ENCODE measurements at places on chromosomes 11 and 22.
A peak's percentile ranks its signal among the peaks of the same experiment; 100 is the strongest.

GRCh38 chr11:494761-495536 is 12.1 kb downstream of the RNH1 start:
- no peak for DNase-seq

GRCh38 chr22:40817737-40818136 is 1.4 kb downstream of the SLC25A17 start:
- no peak for DNase-seq

DNA sequence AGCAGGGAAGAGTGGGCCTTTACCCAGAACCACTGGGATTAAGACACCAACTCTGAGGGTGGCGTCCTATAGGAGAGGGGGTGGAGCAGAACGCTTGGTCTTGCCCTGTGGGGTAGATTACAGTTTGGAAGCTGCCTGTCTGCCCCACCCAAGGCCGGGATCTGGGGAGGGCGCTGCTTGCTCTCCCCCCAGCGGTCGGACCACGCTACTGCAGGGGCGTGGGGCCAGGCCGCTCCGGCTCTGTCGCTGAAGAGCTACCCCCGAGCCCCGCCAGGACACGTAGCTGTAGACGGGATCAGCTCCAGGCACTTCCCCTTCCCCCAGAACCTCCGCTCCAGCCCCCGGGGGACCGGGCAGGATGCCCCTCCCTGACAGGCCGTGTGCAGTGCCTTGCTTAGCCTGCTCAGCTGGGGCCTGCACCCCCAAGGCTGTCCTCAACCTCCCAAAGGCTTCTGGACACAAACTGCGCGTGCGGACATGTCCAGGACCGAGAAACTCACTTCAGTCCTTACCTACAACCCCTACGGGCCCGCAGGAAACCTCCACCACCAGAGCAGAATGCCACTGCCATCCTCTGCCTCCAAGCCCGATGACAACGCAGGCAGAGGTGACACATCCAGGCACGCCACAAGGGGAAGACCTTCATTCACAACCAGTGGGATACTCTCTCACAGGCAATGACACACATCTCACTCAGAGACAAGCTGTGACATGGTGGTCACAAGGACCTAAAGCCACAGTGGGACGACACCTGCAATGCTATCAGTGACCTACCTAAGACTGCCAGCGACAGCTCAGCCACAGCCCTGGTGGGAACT is 3.6 kb downstream of the AHNAK start:
- peak; percentile 47 for DNase-seq

DNA sequence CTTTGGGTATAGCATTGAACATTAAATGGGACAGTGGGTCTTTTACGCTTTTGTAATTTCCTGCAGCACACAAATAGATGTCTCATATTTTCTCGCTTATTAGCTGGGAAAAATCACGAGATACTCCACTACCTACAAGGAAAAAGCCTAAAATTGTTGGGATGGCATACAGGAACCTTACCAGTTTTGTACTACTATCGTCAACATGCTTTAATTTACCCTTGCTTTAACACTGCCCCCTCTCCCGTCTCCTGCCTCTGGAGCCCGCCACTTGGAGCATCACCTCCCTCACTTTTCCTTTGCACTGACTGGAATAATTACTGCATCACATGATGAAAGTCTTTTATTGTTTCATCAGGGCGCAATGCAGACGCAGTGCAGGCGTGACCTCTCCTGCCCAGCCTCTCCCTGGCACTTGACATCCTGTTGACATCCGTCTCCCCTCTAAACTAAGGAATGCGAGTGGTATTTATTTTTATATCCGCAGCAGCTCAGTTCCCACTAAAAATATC is 1.0 kb upstream of the FNBP4 start:
- no peak for DNase-seq

DNA sequence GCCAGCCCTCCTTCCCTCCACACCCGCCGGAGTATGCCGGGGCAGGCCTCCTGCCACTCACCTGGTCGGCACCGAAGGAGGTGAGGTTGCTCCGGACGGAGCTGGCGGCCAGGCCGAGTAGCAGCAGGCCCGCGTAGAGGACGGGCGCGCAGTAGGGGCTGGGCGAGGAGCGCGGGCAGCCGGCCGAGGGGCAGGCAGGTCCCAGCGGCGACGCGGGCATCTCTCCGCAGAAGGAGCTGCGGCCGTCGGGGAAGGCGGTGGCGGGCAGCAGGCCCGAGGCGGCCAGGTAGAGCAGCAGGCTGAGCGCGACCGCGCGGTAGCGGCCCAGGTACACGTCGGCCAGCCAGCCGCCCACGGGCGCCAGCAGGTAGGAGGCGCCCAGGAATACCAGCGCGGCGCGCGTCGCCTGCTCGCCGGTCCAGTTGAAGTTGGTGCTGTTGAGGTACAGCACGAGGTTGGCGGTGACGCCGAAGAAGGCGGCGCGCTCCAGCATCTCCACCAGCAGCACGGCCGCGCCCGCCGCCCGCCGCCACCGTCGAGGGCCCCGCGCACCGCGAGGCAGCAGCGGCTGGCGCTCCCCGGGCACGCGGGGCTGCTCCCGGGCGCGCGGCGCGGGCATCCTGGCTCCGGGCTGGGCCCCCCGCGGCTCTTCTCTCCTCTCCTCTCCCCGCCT is 907 bp downstream of the SLC15A3 start:
- no peak for DNase-seq

DNA sequence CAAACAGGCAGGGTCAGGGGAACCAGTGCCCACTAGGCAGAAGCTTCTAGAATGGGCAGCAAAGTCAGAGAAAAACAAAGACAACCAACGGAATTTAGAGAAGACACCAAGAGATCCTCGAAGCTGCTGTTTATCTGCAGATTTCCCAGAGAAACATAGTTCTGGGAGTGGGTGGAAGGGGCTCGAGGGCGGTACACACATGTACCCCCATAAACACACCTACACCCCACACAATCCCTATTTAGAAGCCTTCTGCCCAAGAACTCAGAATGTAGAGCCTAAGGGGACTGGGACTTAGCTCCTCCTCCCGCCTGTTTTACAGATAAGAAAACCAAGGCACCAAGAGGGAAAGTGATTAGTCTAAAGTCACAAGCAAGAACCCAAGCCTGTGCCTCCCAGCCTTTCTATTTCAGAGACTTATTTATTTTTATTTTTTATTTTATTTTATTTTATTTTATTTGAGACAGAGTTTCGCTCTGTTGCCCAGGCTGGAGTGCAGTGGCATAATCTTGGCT is 6.4 kb downstream of the NPTXR start:
- DNase-seq, result no peak
